ENCODE measurements at places on chromosomes 5 and 9. TPM values are rescaled to one million over a fixed set of nuclear protein-coding genes. Genes with fewer than 3 reads are reported as not detected.

DNA sequence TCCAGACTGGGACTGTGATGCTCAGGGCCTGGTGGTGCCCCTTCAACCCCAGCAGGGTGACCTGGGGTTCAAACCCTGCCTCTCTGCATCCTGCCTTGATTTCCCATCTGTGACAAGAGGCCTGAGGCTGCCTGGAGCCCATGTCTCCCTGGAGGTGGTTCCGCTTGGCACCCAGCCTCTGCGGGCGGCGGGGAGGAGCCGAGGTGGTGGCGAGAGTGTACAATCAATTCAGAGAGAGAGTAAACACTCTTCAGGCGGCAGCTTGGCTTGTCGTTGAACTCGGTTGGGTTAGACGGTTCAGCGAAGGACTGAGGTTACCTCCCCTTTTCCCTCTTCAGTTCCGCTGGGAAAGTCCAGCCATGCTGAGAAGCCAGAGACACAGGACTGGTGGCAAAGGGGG lies 39.3 kb downstream of the NTNG2 start:
- no peak for DNase-seq

DNA sequence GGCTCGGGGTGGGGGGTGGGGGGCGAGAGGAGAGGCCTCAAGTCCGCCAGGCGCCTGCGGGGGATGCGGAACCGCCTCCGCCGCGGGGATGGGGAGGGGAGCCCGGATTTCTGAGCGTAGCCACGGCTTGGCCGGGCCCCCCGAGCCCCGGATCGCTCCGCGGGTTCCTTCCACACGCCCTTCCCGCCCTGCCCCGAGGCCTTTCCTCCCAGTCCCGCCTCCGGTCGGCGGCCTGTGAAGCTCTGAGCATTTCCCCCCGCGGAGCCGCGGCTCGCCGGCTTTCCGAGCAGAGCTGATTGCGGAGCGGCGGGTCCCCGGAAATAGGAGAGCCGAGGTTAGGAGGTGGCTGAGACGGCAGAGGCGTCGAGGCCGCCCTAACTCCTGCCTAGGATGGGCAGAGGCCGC lies 6.1 kb downstream of the IRX4 start:
- DNase-seq = no peak

- DNase-seq = no peak
Observed at GRCh38 chr9:101727612-101728524, 10.6 kb downstream of the GRIN3A start.

GRCh38 chr9:81815781-81816180 lies 112.4 kb upstream of the SPATA31D4 start:
- no peak for DNase-seq

- DNase-seq = no peak
Observed at GRCh38 chr9:89564346-89564878, 40.4 kb upstream of the GADD45G start.

DNA sequence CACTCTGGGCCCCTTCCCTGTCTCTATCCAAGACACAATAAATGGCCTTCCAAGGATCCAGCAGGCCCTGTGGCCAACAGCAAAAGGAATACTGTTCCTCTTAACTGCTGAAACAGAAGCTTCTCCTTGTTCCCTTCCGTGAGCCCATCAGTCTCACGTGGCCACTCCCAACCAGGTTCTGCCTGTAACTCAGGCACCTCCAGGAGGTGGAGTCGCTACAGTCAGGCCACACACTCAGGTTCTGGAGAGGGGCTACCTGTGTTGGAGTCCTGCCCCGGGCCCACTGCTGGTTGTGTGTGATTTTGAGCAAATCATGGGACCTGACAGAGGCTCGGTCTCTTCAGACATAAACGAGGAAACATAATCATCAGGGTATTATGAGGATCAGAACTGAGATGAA lies 10.3 kb downstream of the FAT2 start:
- no peak for DNase-seq

The QRFP gene
- not detected for total RNA-seq
